Fibroblast of skin of scalp (primary cell): ENCODE measurements at places on chromosomes 4 and X.

- no peak for DNase-seq
These were observed 5.9 kb downstream of the PDLIM3 start for GRCh38 chr4:185529413-185529812.

DNA sequence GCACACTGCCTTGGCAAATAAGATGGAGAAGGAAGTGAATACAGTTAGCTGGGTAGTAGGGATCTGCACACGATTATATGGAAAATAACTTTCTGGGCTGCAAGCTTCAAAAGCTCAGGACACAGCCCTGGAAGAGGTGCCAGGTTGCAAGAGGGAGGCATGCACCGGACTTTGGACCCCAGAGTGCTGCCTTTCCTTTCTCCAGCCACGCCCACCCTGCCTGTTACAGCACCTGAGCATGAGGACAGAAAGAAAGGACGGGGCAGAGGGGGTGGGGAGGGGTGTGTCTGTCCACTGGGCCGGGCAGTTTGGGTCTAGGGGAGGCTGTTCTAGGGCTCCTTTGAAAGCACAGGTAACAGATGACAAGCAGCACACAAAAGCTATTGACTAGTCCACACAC lies 152.8 kb downstream of the ENPP6 start:
- DNase-seq: no peak

DNA sequence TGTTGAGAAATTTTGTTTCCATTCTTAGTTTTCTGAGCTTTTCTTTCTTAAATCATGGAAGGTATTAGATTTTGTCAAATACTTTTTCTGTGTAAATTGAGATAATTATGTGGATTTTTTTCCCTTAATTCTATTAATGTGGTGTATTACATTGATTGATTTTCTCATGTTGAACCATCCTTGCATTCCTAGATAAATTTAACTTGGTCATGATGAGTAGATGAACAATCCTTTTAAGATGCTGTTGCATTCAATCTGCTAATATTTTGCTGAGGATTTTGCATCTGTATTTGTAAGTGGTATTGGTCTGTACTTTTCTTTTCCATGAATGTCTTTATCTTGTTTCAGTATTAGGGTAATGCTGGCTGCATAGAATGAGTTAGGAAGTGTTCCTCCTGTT lies 20.3 kb upstream of the CTBP1 start:
- no peak for DNase-seq

- DNase-seq: peak; percentile 88
These were observed 561 bp upstream of the N4BP2 start for GRCh38 chr4:40055863-40056715.

GRCh38 chr4:184003433-184003832 lies 98.3 kb downstream of the STOX2 start:
- no peak for DNase-seq
